CD4-positive, alpha-beta T cell treated with Interleukin-21 for 1 hour (primary cell): ENCODE measurements at places on chromosomes 16 and 17.

- DNase-seq, result no peak
Observed at GRCh38 chr17:4005296-4006164, 41.3 kb upstream of the ATP2A3 start.

DNA sequence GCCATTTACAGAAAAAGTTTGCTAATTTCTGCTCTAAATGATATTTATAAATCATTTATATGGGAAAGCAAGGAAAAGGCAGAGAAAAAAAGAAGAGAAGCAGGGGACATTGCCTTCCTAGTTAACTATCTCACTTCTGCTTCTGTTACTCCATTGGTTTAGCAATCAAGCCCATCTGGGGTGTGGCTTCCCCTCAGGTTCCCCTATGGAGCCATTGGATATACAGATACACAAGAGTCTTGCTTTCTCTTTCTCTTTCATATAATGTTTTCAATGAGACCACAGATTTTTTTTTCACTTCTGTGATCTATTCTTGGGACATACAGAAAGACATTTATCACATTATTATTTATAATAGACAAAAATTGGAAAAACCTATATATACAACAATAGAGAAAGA is 105.6 kb upstream of the TOM1L1 start:
- DNase-seq, result no peak

GRCh38 chr17:77718669-77718961 is 239.9 kb upstream of the TNRC6C start:
- no peak for DNase-seq

GRCh38 chr17:44331249-44331760 is 6.7 kb upstream of the SLC25A39 start:
- peak; percentile 86 for DNase-seq

GRCh38 chr16:55115506-55115905 is 184.8 kb downstream of the IRX5 start:
- DNase-seq, result no peak

DNA sequence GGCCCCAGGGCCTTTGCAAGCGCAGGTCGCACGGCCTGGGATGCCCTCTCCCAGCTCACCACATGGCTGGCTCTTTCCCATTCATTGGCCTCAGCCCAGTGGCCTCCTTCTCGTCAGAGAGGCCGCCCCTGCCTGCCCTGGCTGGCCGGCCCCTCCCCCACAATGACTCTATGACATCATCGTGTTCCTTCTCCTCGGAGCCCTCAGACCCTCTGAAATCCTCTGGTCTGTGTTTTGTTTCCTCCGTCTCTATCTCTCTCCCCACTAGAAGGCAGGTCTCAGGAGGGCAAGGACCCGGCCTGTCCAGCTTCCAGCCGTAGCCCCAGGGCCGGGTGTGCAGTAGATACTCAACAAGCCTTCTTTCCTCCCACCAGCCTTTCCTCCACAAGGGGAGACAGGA is 164.8 kb upstream of the FOXF1 start:
- DNase-seq, result no peak

DNA sequence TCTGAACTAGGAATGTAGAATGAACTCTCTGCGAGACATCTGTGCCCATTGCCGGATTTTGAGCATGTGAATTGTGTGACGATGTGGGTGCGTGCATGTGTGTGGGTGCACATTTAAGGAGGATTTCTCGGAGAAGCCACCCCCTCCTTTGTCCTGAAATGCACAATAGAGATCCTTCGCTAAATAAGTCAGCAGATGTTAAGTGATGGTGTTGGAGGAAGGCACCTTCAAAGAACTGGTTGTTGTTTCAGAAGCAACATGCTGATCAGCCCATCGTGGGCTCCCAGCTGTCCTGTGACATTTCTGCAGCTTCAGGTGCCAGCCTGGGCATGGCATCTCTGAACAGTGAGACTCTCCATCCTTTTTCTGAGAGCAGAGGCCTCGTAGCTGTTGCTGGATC is 194.9 kb downstream of the MSI2 start:
- no peak for DNase-seq

GRCh38 chr17:82900741-82901140 is 60.9 kb upstream of the ZNF750 start:
- no peak for DNase-seq

DNA sequence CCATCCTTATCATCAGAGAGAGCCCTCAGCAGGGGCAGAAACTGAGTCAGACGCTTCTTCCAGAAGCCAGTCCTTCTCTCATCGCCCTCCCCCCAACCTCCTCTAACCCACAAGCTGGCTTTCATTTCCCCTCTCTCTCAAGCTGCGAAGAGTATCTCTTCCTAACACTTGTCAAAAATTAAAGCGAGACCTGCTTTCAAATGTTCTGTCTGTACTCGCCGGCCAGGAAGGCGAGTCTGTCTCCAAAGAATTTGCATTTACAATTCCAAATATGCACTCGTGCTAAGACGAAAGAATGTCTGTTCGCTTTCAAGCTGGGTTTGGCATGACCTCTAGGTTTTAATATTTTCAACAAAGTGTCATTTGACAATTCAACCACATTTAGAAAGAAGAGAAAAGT is 140.4 kb downstream of the RGS9 start:
- DNase-seq, result no peak

DNA sequence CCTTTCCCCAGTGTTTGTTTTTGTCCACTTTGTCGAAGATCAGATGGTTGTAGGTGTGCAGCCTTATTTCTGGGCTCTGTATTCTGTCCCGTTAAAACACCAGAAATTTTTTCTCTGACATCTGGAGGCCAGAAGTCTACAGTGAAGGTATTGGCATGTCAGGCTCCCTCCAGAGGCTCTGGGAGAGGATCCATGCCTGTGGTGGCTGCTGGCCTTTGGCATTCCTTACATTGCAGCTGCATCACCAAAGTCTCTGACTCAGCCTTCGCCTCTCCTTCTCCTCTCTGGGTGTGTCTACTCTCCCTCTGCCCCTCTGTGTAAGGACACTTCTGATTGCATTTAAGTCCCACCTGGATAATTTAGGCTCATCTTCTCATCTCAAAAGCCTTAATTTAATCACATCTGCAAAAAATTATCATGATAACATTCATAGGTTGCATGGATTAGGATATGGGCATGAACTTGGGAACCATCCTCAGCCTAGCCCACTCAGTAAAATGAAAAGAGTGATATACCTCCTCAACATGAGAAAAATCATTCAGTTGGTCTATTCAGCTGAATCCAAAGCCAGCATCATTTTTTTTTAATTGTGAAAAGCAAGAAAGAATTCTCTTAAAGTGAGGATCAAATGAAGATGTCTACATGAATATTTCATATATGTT is 78.0 kb downstream of the MAP2K6 start:
- DNase-seq, result no peak

DNA sequence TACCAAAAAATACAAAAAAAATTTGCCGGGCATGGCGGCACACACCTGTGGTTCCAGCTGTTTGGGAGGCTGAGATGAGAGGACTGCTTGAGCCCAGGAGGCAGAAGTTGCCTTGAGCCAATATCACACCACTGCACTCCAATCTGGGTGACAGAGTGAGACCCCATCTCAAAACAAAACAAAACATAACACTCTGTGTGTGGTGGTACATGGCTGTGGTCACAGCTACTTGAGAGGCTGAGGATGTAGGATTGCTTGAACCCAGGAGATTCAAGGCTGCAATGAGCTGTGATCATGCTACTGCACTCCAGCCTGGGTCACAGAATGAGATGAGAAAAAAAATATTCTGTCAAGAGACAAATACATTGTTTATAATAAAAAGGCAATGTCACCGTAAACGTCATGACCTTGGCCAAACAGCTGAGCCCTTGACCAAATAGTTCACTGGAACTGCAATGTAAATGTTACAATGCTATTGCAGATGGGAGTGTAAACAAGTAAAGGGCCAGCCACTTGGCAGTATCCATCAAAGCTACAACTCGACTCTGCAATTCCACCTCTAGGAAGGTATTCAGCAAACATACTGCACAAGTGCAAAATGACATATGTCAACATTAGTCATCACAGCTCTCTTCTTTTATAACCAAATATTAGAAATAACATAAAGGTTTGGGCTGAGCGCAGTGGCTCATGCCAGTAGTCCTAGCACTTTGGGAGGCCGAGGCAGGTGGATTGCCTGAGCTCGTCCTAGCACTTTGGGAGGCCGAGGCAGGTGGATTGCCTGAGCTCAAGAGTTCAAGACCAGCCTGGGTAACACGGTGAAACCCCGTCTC is 16.9 kb downstream of the EARS2 start:
- DNase-seq, result no peak

DNA sequence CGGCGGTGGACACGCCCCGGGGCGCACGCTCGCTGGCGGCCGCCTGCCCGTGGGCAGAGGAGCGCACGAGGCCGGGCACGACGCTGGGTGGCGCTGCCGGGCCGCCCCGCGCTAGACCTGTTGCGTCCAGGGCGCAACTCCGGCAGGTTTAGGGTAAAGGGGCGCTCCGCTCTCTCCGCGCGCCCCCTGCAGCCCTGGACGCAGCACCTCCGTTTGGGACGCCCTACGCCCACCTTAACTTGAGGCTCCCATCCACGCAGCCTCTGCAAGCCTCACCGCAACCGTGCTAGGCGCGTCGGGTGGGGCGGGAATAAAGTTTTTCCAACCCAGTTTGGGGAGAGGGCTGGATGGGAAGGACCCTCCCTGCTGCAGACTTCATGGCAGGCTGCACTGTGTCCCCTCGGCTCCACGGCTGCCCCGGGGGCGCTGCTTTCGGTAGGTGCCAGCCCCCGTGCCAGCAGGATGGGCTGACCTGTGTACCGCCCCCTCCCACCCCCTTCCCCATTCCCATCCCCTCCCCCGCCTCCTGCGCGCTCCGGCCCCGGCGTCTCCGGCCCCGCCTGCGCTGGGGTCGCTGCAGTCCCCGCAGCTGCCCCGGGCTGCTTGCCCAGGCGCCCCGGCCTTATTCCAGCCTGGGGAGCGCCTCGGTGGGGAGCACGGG is at the start of gene SYT17:
Gene SYT17, plus strand, starts transcription at position 531 of the 661 bp plus-strand sequence. CDS start 407 bp downstream, outside the sequence.
- DNase-seq, result no peak
